ENCODE measurements at places on chromosomes 13 and 19. TPM values are rescaled to one million over a fixed set of nuclear protein-coding genes. Genes with fewer than 3 reads are reported as not detected.

DNA sequence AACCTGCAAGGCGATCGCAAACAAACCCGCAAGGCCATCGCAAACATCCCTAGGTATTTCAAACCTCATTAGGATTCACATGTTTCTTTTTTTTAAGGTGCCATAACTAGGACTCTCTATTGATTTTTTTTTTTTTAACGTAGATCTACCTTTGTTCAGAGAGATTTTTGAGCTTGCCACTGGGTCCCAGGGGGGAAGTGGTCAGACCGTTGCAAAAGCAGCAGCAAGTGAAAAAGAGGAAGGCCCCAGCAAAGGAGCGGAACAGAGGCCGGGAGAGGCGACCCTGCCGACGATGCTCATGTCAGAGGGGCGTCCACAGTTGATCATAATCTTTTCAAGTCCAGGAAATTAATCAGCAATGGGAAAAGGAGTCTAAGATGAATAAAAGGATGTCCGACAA lies 32.7 kb upstream of the FLT1 start:
- DNase-seq, result no peak

The HSH2D gene
- total RNA-seq, result 3.0 TPM

DNA sequence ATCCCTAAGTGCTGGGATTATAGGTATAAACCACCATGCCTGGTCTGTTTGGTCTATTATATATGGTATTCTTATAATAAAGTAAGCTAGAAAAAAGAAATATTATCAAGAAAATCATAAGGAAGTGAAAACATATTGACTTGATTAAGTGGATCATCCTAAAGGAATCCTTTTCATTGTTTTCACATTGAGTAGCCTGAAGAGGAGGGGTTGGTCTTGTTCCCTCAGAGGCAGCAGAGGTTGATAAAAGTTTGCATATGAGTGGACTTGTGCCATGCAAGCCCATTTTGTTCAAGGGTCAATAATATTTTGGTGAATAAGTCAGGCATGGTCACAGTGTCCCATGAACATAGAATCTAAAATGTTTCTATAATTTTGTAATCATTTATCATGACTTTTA lies 52.7 kb downstream of the ZNF627 start:
- no peak for DNase-seq

GRCh38 chr19:782185-782877 lies 14.9 kb upstream of the PTBP1 start:
- DNase-seq, result peak; percentile 68

- DNase-seq, result no peak
These were observed 4.0 kb downstream of the MRPL54 start for GRCh38 chr19:3766520-3766919.

- DNase-seq, result peak; percentile 93
These were observed 109.3 kb downstream of the ABCC4 start for GRCh38 chr13:95191821-95192563.
